A549 treated with Hydrocortisone at 1 μM for 4 hours (cell line): ENCODE measurements at places on chromosomes 11 and 22. TPM values are rescaled to one million over a fixed set of nuclear protein-coding genes. Genes with fewer than 3 reads are reported as not detected.

The APOA5 gene
- total RNA-seq, result not detected in 5 replicates

The UPB1 gene
- not detected in 5 replicates for total RNA-seq

The USP35 gene
- 6.6 to 8.6 TPM (median 7.6 TPM) in 5 replicates for total RNA-seq

The SLC7A4 gene
- not detected in 5 replicates for total RNA-seq

The C1QTNF5 gene
- total RNA-seq, result not detected in 5 replicates

The BAIAP2L2 gene
- total RNA-seq, result 5.3 to 8.0 TPM (median 7.2 TPM) in 5 replicates

The H19 gene
- total RNA-seq, result 10.4 to 22.9 TPM (median 16.0 TPM) in 5 replicates

The DERL3 gene
- 0.16 to 0.71 TPM (median 0.55 TPM) in 5 replicates for total RNA-seq

The BBOX1 gene
- 0.06 to 0.08 TPM in 2 of 5 replicates, not detected in the others for total RNA-seq

The DUSP8 gene
- total RNA-seq, result 0.74 to 1.5 TPM (median 1.2 TPM) in 5 replicates

The MYOD1 gene
- 0.06 to 0.08 TPM in 2 of 5 replicates, not detected in the others for total RNA-seq

The KDM4E gene
- not detected in 5 replicates for total RNA-seq

The BRD1 gene
- 13.0 to 16.3 TPM (median 15.1 TPM) in 5 replicates for total RNA-seq

The PNPLA3 gene
- 0.70 to 1.0 TPM (median 0.83 TPM) in 5 replicates for total RNA-seq

The AGBL2 gene
- 0.64 to 1.4 TPM (median 1.1 TPM) in 5 replicates for total RNA-seq

The MS4A4A gene
- not detected in 5 replicates for total RNA-seq

The OR52M1 gene
- total RNA-seq, result not detected in 5 replicates

The ALX4 gene
- 1.8 to 2.2 TPM (median 2.1 TPM) in 5 replicates for total RNA-seq

The OR4D5 gene
- not detected in 5 replicates for total RNA-seq

The IFITM10 gene
- total RNA-seq, result 1.1 to 2.3 TPM (median 1.2 TPM) in 5 replicates

The FOLH1 gene
- total RNA-seq, result not detected in 5 replicates

The TOP3B gene
- total RNA-seq, result 12.6 to 17.2 TPM (median 15.0 TPM) in 5 replicates

The OR4C12 gene
- total RNA-seq, result not detected in 5 replicates

The FAM111B gene
- 5.9 to 8.9 TPM (median 6.8 TPM) in 5 replicates for total RNA-seq

The CAPN1 gene
- 104 to 118 TPM (median 113 TPM) in 5 replicates for total RNA-seq

The MS4A6A gene
- total RNA-seq, result not detected in 5 replicates

The RRM1 gene
- total RNA-seq, result 72.4 to 103 TPM (median 81.8 TPM) in 5 replicates

The UPK3A gene
- not detected in 5 replicates for total RNA-seq

The POLDIP3 gene
- total RNA-seq, result 38.0 to 42.2 TPM (median 40.7 TPM) in 5 replicates

The PDE2A gene
- total RNA-seq, result 1.3 to 2.3 TPM (median 1.9 TPM) in 5 replicates

The CCDC83 gene
- total RNA-seq, result not detected in 5 replicates

The CXCR5 gene
- 0.05 to 0.24 TPM (median 0.17 TPM) in 5 replicates for total RNA-seq

The GP1BB gene
- total RNA-seq, result 0.64 to 2.1 TPM (median 1.7 TPM) in 5 replicates
